ENCODE measurements at places on chromosomes 12 and 14.

DNA sequence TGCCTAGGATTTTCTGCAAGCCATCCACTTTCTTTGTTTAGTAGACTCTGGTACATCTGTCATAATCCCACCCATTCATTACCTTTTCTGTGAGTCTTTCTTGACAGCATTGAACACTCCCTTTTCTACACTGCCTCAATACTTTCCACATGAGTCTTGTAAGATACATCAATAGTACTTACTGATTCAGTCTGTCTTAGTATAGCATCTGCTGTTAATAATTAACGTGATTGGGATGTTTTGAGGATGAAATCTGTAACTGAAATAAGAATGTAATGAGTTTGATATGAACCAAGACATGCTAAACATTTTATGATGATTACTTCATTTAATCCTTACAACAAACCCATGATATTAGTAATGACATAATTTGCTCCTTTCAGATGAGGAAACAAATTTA is 196.2 kb upstream of the FOXG1 start:
- DNase-seq, result no peak

- DNase-seq, result no peak
These were observed 246.6 kb upstream of the LRFN5 start for GRCh38 chr14:41360126-41360525.

DNA sequence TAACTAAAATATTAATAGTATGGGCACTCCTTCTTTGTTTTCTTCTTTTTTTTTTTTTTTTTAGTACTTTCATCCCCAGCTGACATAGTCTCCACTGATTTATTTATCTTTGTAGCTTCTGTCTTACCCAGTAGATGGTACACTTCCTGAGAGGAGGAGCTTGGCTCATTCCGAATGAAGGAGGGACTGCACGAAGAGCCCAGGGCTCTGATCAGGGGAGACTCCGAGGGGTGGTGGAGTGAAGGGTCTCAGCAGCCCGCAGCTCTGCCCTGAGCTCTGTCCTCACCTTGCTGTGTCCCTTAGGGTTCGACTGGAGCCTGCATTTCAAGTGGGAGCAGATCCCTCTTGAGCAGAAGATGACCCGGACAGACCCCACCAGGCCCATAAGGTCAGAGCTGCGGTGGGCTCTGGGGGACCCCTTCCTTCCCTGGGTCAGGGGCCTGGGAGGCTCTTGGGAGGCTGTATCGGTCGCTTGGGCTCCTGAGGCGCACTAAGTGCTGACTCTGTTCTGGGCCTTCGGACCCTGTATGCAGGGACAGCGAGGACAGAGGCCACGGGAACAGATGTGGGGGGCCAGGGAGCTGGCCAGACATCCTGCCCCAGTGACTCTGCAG is 65.2 kb downstream of the ERH start:
- no peak for DNase-seq

GRCh38 chr12:111108726-111109125 is 188.3 kb upstream of the MYL2 start:
- no peak for DNase-seq

- no peak for DNase-seq
These were observed 11.0 kb downstream of the CBLN3 start for GRCh38 chr14:24418492-24418873.

DNA sequence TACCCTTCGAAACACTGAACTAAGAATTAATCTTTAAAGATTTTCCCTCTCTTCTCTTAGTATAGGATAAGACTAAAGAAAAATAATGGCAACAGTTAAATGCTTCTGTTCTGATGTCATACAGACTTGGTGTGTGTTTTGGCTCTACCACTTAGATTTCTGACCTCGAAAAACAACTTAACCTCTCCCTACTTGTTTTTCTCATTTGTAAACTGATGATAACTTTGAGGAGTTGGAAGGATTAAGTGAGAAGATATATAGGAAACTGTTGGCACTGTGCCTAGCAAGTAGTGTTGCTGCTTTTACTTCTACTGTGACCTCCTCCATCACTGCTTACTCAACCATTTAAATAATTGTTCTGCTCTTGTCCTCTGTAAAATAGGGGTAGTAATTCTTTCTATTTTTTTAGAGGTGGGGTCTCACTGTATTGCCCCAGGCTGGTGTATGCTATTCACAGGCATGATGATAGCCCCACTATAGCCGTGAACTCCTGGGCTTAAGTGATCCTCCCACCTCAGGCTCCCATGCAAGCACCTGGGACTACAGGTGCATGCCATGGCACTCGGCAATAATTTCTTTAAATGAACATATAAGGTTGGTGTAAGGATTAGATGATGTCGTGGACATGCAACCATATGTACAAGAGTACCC is 22.4 kb downstream of the PALS1 start:
- no peak for DNase-seq

- DNase-seq, result no peak
These were observed 349.9 kb downstream of the ETNK1 start for GRCh38 chr12:22974865-22975264.

- DNase-seq, result no peak
These were observed 422.2 kb downstream of the APAF1 start for GRCh38 chr12:99067171-99067785.

DNA sequence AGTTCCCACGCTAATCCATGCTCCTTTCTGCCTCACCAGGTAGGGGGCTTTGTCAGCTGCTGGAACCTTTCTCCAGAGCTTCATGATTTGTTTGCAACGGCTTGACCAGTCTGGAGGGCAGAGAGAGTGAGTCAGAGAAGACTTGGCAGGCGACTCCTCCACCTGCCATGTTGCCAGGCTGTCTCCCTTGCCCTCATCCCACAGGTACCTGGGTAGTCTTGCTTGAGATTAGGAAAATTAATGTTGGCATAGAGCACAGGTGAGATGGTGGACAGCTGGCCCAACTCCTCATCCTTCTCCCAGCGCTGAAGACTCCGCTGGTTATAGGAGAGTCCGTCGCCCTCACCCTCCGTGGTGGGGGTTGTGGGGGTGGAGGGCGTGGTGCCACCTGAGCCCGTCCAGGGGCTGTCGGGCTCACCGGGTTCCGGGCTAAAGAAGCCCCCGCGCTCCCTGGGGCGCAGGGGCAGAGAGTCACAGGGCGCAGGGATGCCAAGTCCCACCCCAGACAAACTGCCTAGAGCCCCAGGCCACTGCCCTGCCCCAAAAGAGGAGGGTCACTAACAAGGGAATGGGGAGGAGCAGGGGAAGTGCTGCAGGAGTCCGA is 18.6 kb downstream of the KMT2D start:
- DNase-seq, result no peak

Data from stimulated activated CD8-positive, alpha-beta memory T cell treated with anti-CD3 and anti-CD28 coated beads, Interleukin-2, amount 100 ng/mL, for 1 hour (primary cell).